ENCODE measurements at places on chromosomes 2 and 18.

DNA sequence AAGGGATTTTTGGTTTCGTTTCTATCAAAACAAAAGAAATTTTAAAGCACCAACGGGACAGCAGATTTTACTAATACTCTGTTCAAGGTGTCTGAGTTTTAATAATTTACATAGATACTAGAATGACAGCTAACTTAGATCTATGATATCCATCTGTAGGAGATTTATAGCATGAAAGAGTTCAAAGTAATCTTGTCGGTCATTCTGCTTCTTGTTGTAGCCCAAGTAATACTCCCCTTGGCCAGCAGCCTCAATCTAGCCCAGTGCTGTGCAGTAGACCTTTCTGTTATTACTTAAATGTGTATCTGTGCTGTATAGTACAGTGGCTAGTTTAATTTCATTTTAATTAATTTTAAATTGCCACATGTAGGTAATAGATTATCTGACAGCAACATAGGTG lies 44.7 kb downstream of the ANKRD12 start:
- DNase-seq: no peak

DNA sequence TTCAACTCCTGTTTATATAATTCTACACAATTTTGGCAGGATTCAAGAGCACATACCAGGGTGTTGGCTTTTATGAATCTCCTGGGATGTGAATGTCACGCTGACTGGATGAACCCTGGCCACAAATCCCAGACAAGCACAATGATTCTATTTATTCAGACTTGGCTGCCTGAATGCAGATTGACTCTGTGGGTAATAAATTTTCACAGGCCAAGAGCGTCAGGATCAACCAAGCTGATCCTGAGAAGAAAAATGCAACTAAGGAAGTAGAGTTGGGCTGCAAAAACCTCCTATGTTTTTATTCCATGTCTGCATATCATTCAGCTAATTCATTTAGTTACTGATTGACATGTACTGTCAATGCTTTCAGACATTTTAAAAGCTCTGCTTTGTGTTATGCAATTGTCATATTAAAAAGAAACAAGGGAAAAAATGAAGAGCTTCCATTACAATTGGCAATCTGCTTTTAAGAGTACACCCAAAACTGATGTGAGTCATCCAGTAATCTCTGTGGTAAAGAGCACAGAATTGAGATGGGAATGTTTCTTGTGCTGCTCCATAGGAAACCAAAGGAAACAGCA lies 173.0 kb upstream of the REV1 start:
- DNase-seq: no peak

DNA sequence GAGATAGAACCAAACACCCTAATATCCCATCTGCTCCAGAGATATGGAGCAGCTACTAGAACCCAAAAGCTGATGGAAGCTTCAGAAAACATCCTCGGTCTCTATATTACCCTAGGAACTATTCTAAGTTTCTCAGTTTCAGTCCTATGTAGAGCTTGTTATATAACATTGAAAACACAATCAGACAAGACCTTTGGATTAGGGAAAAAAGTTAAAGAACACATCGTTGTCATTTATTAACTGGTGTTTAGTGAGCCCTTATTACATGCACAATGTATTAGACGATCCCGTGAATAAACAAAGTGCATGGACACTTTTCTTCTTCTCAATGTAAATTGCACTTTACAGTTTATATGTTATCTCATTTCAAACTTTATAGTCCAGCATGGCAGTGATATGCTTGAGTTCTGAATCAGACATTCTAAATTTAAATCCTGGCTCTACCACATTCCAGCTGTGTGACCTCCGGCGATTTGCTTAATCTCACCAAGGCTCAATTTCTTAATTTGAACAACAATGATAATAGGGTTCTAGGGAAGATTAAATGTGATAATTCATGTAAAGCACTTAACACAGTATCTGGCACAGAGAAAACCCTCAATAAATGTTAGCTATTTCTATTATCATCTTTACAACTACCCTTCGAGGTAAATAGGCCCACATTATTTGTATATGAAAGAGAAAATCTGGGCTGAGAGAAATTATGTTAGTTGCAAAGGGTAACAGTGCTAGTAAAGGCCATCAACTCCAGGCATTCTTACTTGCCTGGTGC lies 83.6 kb upstream of the PIK3C3 start:
- no peak for DNase-seq

DNA sequence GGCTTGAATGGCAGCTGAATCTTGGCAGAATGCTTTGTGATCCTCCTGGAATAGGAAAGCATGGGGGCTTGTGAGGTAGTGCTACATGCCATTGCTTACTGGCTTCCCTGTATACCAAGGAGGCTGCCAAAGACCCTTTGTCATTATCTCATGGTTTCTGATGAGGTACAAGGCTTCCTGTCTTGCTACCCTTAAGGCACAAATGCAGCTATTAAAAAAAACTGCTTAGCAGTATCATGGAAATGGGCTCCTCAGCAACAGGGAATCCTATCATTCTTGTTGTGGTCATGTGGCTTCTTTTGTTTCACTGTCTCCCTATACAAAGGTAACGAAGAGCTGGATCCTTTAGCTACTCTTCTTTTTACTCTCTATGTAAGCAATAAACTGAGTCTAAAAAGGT lies 6.6 kb upstream of the KANSL1L start:
- DNase-seq: no peak

GRCh38 chr18:21450913-21451312 lies 149.6 kb downstream of the ESCO1 start:
- DNase-seq: no peak

DNA sequence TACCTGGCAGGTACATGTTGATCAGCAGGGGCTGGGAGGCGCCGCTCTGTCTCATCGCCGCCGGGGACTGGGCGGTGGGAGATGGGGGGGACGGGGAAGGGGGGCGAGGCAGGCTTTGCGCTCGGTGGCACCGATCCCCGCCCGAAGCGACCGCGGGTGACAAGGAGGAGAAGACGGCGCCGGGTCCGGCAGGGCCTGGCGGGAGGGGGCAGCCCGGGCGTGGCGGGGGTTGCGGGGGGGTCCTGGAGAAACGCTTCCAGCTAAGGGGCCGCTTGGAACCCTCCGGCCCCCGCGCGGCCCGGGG lies at the start of gene FEV:
FEV (minus strand) TSS at position 164 of the 304 bp plus-strand sequence; CDS start at position 55, 109 bp downstream.
- no peak for DNase-seq
